ENCODE measurements at places on chromosomes 16 and 17.

DNA sequence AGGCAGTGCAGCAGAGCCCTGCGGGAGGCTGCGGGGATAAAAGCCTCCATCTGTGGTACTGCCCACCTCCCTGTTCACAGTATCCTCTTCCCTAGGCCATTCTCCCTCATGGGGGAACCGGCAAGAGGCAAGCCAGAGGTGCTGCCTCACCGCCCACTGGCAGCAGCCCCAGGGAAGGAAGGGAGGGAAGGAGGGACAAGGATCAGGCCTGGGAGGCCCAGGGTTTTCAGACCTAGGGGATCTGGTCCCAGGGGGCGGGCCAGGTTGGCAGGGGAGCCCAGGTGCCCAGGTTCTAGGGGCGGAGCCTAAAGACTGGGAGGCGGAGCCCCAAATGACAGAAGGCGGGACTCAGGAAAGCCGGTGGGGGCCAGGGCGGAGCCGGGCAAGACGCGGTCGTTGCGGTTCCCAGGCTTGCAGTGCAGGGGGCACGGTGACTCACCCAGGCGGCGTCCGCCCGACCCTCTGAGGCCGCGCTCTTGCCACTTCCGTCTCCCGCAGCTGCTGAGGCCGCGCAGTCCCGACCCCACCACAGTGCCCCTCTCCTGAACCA, 3.0 kb upstream of the MTMR4 start:
- no peak for DNase-seq

DNA sequence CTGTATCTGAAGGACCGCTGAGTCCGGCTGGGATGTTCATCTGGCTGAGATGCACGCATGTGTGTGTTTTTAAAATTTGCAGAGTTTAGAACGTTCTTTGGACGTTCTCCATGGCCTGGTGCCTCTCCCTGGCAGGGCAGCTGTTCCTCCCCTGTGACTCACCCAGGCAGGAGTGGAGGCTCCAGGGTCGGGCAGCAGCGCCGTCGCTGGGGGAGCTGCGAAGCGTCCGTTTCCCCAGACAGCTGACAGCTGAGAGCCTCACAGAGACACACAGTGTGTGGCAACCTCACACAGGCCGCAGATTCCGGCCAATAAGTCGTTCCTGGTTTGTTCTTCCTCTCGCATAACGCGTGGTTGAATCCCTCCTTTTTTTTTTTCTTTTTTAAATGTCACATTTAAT, 80.6 kb downstream of the OR1D5 start:
- peak; percentile 64 for DNase-seq

GRCh38 chr17:6439951-6440350, 4.3 kb upstream of the PIMREG start:
- DNase-seq, result no peak

DNA sequence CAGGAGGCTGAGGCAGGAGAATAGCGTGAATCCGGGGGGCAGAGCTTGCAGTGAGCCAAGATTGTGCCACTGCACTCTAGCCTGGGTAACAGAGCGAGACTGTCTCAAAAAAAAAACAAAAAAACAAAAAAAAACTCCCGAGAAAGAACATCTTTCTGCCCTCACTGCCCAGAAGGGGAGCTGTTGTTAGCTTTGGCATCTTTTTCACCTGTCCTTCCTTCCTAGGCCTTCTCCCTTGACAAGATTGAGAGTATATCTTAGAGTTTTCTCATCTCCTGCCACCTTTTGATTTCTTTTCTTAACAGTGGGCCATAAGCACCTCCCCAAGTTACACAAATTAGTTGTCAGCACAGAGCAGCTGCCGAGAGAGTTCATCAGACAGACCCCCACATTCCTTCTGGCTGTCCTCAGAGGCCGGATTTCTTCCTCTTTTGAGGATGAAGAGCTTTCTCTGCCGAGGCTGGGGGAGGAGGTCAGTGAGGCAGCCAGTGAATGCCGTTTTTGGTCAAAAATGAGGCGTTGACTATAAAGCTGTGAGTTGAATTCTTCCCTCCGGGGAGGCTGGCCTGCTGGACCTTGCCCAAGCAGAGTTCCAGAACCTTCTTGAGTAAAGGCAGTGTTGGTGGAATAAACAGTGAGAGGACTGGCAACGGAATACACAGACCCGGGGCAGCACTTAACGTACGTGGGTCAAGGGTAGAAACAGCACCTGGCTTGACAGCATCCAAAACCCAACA, 127.0 kb downstream of the ABCC6 start:
- DNase-seq, result peak; percentile 76

GRCh38 chr16:46843898-46844642, 13.1 kb upstream of the C16orf87 start:
- no peak for DNase-seq

DNA sequence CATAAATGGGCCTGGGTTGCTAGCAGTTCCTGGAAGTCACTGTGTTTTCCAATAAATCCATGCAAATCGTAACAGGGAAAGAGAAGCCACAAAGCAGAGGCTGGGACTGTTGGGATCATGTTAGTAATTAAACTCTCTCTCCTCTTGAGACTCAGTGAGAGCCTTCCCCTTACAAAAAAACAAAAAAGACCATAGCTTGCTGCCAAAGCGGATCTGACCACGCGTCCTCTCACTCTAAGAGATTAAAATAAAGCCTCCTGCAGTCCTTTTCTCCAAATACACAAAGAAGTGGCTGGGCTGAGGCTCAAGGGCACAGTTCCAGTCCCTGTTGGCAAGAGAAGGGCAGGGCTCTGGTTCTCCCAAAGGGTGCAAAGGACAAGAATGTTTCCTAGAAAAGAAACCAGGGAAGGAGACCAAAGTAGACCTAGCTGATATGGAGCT, 38.5 kb downstream of the PIGL start:
- no peak for DNase-seq

DNA sequence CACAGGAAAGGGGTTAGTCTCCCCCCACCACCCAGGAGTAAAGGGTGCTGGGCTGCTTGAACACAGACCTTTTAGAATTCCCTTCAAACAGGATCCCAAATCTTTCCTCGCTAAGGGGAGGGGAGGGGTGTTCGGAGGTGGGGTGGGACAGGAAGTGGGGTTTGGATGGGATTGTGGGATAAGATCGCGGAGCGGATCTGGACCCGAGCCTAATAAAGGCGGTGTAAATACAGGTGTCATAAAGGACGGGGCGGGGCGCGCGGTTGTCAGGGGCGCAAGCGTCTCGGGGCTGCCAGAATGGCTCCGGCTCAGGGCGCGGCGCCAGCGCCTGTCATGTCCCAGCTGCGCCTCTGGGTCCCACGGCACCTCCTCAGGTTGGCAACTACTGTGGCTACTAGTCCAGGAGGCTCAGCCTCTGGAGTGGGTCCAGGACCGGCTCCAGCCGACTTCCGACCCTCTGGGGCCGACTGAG, 59.8 kb upstream of the FBXO47 start:
- no peak for DNase-seq

GRCh38 chr17:78675316-78675616, 98.1 kb upstream of the DNAH17 start:
- no peak for DNase-seq

- DNase-seq, result no peak
These were observed 3.4 kb downstream of the SP6 start for GRCh38 chr17:47847341-47848197.

- no peak for DNase-seq
These were observed 23.3 kb downstream of the CCR7 start for GRCh38 chr17:40541873-40542557.

- DNase-seq, result no peak
These were observed 28.5 kb downstream of the CYTH1 start for GRCh38 chr17:78753316-78754250.

- DNase-seq, result no peak
These were observed 18.7 kb downstream of the PHAF1 start for GRCh38 chr16:67128417-67128816.

GRCh38 chr17:69254187-69254586, 25.6 kb upstream of the ABCA10 start:
- DNase-seq, result peak; percentile 59

DNA sequence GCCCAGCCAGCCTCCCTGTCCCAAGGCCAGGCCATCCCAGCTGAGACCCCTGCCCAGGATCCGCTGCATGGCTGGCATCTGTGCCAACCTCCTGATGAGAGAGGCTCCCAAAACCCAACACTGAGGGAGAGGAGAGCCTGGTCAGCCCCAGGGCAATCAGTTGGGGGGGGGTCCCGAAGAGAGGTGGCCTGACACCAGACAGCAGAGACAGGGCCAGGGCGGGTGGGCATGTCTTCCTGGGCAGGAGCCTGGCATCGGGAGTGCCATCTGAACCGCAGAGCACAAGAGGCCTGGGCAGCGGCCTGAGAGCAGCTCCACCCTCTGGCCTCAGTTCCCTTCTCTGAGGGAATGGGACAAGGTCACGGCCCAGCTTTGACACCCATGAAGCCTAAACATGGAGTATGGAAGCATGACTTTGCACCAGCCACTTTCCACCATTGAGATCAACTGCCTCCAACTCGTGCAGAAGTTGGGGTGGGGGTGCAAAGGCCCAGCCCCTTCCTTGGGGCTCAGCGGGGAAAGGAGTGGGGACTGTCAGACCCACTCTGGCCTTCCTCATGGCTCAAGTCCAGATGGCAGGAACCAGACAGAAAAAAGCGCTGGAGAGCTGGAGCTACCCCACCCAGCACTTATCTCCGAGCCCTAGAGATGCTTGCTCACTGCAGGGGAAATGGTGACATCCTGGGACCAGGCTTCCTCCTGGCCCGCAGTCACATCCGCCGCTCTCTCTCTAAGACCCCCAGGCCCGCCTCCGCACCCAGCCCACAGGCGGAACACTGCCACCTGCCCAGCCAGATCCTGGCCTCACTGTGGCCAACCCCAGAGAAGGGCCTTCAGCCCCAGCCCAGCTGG, 9.7 kb downstream of the RHBDF2 start:
- no peak for DNase-seq

GRCh38 chr17:19537111-19537510, 3.5 kb downstream of the SLC47A1 start:
- DNase-seq, result no peak

DNA sequence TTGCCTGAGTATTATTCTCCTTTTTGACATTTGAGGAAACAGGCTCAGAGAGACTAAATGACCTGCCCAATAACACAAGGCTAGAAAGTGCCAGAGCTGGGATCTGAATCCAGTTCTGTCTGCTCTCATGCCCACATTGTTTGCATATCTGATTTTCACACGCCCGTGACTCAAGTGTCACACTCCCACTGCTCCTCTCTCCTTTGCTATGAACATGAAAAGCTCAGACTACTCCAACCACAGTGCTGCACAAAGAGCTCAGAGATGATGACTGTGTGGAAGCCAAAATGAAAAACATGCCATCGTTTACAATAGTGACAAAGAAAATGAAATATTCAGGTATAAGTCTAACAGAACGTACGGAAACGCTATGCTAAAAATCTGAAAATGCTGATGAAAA, 107.9 kb downstream of the SMG6 start:
- DNase-seq, result peak; percentile 29

DNA sequence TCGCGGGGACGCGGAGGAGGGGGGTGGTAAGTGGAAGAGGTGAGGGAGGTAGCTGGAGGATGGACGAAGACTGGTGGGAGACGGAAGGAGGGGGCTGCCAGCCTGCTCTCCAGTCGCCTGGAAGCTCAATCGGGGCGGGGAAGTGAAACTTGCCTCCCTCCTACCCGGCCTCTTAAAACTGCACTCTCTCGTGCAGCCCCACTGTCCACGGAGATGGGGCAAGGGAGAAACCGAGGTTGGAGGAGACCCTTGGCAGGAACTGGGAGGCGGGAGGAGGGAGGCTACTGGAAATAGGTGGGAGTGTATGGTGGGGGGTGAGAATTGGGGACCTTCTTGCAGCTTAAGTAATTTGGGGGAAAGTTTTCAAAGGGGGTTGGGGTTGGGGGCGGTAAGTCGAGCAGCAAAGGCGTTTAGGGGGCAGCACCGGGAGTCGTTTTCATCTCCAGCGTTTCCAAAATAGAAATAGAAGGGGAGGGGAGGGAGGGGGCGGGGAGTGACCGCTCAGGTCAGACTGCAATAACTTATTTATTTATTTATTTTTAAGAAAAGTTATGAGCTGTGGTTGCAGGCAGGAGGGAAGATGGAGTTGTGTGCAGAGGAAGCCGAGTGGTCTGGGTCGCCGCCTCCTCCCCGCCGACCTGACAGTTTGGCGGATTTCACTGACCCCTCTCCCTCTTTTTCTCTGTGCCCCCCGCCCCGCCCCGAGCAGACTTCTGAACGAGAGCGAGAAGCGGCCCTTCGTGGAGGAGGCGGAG, 1.4 kb downstream of the SOX9 start:
- DNase-seq, result peak; percentile 37

DNA sequence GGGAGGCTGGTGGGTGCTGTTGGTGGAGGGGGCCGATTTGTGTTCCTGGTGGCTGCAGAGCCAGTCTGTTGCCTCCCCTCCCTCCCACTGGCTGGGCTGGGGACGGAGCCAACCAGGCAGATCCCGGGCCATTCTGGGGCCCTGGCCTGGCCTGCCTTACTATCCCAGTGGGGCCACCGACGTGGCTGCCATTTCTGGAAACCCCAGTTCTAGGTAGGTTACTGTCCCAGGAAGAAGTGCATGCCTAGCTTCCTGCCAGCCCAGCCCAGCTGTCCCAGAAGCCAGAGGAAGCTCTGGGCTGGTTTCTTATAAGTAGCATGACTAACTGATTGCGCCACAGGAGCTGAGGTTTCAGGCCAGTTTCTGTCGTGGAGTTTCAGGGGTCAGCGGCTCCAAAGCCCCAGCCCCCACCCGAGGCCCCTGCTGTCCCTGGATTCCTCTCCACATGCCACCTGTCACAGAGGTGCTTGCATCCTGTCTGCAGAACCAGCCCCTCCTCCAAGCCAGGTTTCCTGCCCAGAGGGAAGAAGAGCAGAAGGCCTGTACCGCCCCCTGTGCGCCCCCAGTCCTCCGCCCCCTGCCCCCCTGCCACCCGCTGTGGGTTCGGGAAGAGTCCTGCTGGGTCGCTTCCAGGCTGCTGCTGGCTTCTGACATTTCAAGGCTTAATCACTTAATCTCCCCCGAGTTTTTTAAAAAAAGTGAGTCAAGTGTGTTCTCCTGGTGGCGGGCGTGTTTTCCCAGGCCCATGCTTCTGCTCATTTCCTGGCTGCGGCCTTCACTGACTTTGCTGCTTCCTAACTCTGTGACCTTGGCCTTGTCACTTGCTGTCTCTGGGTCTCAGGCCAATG, 13.2 kb downstream of the IL4R start:
- DNase-seq, result peak; percentile 96

DNA sequence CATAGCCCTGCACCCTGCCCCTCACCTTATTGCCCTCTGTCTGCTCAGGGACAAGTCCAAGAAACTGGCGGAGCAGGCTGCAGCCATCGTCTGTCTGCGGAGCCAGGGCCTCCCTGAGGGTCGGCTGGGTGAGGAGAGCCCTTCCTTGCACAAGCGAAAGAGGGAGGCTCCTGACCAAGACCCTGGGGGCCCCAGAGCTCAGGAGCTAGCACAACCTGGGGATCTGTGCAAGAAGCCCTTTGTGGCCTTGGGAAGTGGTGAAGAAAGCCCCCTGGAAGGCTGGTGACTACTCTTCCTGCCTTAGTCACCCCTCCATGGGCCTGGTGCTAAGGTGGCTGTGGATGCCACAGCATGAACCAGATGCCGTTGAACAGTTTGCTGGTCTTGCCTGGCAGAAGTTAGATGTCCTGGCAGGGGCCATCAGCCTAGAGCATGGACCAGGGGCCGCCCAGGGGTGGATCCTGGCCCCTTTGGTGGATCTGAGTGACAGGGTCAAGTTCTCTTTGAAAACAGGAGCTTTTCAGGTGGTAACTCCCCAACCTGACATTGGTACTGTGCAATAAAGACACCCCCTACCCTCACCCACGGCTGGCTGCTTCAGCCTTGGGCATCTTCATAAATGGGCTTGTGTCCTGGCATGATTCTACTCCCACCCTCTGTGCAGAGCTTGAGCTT, 6.3 kb upstream of the NFATC3 start:
- DNase-seq, result no peak
